ENCODE measurements at places on chromosomes 12 and 14.
A peak's percentile ranks its signal among the peaks of the same experiment; 100 is the strongest.

GRCh38 chr14:24398293-24398652, 530 bp upstream of the NYNRIN start:
- DNase-seq = no peak

GRCh38 chr14:57735276-57735675, 130.6 kb downstream of the SLC35F4 start:
- no peak for DNase-seq

DNA sequence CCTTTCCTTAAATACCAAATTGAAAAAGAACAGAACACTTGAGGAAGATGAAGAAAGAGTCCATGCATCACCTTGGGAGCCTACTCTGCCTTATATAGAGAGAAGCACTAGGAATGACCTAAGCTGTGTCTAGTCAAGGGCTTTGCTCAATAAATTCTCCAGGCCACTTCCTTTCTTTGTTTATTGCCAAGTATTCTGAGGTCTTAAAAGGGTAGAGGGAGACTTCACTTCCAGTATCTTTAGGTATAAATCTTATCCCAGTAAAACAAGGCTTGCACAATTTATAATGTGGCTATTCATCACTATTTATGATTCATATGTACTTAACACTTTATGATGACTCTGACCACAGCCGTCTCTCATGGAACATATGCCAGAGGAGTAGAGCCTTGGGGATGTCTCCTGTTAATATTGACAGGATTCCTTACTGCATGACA, 85.1 kb upstream of the ARHGAP5 start:
- peak; percentile 73 for DNase-seq

- no peak for DNase-seq
Observed at GRCh38 chr14:99192830-99193229, 79.2 kb downstream of the BCL11B start.

GRCh38 chr14:34605461-34605860, 24.5 kb downstream of the SNX6 start:
- DNase-seq = no peak

DNA sequence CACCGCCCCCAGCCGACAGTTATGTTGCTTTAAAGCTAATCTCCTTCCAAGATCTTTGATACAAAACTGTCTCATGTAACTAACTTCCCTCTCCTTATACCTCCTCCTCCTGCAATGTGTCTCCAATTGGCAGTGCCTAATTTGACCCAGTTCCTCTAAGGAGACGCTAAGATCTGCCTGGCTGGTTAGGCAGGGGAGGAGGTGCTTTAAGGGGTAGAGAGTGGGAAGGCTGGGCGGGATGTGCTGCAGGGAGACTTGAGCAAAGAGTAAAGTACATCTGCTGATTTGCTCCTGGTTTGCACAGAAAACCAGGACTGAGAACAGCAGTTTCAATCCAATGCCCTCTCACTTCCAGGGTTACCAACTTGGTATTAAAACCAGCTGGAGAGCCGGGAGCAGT, 7.4 kb upstream of the IKZF4 start:
- no peak for DNase-seq
